ENCODE measurements at places on chromosomes 1 and 21. TPM values are rescaled to one million over a fixed set of nuclear protein-coding genes. Genes with fewer than 3 reads are reported as not detected.

DNA sequence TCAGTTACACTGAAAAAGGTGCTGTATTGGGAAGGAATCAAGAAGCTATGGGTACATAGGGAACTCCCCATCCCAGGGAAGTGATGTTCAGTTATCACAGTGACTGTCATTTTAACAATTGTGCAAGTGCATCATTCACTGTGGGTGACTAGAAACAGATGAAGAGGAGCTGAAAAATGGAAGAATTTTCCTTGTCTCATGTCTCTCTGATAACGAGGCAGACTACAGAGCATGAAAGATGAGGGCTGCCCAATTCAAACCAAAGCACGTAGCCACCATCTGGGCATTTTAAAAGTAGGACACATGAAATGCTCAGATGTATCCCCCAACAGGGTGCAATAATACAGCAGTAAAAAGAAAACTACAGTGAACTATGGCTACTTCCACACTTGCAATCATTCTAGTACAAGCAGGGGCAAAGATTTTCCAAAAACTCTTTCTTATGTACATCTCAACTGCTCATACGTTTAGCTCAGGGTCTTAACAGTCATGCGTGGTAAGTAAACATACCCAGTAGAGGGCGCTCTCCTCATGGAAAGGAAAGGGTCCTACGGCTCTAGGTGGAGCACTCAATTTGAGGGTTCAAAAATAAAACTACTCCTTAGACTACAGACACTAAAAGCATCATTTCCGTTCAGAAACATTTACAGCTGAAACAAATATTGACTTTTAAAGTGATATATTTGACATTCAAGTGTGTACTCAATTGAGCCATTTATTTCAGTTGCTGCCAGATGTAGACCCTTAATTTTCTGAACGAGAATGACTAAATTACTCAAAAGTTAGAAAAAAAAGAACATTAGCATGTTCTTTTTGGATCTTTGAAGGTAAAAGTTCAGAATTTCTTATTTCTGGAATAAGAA, 143.2 kb downstream of the KCTD3 start:
- DNase-seq: peak; percentile 68

- DNase-seq: peak; percentile 91
Measured at GRCh38 chr21:36783612-36784374, 84.9 kb downstream of the SIM2 start.

GRCh38 chr1:183443466-183443865, 25.3 kb upstream of the NMNAT2 start:
- no peak for DNase-seq

GRCh38 chr1:237032029-237032428, 10.0 kb upstream of the RYR2 start:
- DNase-seq: no peak

DNA sequence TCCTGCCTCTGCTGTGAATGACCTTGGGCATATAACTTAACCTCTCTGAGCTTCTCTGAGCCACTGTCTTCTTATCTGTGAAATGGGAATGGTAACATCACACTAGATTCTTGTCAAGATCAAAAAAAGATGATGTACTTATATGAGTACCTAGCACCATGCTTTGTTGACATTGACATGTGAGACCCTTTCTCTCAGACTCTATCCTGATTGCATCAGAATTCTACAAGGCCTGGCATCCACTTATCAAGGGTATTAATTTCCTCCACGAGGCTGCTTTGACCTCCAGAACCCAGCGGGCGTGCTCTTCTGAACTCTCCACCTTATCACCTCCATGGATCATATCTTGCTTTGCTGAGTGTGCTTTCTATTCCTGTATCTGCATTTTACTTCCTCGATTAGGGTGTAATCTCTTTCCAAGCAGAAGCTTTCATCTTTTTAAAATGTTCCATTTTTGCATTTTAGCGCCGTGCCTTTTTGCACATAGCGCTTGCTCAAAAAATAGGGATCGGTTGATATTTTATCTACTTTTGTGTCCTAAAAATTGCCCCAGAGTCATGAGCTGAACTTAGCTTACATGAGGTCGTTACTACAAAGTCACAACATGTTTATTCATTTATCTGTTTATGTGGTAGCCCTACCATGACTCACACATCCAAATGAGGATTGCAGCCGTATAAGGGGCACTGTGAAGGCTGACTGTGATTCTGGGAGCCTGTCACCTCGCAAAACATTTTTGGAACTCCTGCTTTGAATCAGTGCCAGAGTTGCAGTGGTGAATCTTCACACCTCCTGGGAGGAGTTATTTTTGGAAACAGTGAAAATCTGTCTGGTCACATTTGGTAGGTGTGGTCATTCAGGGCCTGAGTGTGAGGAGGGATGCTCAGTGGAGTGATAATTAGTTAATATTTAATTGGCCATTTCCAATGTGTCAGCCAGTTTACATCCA, 63.2 kb downstream of the IER5 start:
- peak; percentile 77 for DNase-seq

DNA sequence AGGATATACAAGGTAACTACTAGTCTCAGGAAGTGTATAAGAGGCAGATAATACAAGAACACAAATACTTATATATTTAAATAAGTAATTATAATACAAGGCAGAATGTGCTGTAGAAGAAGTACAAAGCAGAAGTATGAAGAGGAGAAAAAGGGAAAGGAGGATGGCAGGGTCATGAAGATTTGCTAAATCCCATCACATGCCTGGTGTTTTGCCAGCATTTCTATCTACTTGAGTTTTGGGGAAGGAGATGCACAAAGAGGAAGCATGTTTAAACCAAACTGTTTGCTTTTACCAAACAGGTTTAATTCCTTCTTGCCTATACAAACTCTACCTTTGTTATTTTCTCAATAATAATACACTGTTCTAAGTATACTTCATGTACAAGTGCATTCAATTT, 60.9 kb upstream of the PODN start:
- no peak for DNase-seq

GRCh38 chr1:62978741-62979140, 194.8 kb downstream of the ATG4C start:
- no peak for DNase-seq

GRCh38 chr1:234962340-234962989, 166.2 kb downstream of the TOMM20 start:
- DNase-seq: peak; percentile 99

- no peak for DNase-seq
Measured at GRCh38 chr1:213779228-213779627, 208.5 kb upstream of the PROX1 start.

DNA sequence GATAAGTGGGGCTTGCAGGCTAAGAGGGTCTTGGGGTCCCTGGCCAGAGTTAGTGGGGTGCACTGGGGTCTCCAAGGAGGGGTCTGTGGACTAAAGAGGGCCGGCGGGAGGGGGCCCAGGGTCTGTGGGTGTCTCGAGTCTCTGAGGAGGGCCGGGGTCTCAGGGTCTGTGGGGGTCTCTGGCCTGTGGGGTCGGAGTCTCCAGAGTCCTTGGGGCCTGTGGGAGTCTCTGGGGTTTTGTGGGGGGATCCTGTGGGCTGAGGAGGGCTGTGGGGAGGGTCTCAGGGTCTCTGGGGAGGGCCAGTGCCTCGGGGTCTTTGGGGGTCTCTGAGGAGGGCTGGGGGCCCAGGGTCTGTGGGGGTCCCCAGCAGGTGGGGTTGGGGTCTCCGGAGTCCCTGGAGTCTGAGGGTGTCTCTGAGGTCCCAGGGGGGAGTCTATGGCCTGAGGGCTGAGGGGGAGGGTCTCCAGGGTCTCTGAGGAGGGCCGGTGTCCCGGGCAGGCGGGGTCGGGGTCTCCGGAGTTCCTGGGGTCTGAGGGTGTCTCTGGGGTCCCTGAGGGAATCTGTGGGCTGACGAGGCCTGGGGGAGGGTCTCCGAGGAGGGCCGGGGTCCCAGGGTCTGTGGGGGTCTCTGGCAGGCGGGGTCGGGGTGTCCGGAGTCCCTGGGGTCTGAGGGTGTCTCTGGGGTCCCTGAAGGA, 628 bp upstream of the PLEKHM2 start:
- no peak for DNase-seq

DNA sequence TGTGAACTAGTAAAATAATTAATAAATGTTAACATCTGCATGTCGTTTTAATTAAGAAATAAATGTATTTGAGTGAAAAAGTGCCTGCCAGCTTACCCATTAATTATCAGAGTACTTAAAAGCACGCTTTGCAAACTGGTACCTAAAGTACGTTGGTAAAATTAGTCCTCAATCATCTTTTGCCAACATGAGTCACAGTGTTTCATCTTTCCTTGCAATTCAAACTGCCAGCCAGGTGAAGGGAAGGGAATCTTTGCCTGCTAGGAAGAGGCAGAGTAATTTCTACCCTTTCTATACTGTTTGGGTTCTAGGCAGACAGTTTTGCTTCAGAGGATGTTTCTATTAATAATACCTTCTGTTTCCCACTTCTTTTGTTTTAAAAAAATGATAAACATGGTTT, 57.2 kb upstream of the CNIH3 start:
- no peak for DNase-seq

- no peak for DNase-seq
Measured at GRCh38 chr1:246181241-246181640, 325.8 kb downstream of the SMYD3 start.

DNA sequence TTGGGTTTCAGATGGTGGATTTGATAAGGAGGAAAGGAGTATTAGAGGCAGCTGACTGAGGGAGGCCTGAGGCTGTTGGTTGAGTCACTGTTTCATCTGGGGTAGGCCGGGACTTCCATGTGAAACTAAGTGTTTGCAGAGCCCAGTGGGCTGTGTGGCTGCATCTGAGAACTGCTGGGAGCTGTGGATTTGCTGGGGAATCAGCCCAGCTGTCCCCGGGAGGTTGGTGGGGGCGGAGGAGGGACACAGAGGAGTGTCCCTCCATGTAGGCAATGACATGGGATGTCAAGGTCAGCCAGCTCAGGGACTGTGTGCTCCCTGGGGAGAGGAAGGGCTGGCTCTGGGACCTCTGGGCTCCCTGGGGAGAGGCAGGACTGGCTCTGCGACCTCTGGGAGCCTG, 36.4 kb downstream of the SLC2A7 start:
- no peak for DNase-seq

GRCh38 chr1:244159646-244160045, 108.6 kb downstream of the ZBTB18 start:
- no peak for DNase-seq

- DNase-seq: no peak
Measured at GRCh38 chr1:226730071-226730470, 9.0 kb downstream of the ITPKB start.

DNA sequence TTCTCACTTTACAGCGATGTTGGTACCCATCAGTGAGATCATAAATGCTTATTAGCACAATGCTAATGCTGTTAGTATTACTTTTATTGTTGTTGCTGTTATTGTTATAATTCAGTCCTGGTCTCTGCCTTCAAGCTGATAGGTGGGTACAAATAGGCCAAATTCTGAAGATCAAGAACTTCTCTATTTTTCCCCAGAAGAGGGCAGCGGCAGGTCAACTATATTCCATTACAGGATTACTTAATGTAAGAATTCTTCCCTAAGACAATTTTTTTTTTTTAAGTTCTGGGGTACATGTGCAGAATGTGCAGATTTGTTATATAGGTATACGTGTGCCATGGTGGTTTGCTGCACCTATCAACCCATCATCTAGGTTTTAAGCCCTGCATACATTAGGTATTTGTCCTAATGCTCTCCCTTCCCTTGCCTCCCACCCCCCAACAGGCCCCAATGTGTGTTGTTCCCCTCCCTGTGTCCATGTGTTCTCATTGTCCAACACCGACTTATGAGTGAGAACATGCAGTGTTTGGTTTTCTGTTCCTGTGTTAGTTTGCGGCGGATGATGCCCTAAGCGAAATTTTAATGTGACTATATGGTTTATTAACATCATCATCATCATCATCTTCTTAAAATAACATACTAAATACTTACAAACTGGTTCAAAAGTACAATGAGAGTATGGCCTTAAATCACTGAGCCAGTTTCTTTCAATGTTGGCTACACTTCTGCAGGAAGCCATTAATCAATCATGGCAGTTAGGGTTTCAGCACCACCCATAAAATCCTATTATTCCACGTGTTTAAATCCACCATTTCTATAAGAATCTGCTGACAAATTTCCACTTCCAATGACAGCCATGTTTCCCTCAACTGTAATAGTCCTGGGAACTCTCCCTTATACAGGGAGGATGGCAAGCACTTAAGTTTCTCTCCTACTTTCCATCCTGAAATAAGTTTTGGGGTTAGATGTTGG, 19.2 kb downstream of the SLC19A2 start:
- peak; percentile 42 for DNase-seq

DNA sequence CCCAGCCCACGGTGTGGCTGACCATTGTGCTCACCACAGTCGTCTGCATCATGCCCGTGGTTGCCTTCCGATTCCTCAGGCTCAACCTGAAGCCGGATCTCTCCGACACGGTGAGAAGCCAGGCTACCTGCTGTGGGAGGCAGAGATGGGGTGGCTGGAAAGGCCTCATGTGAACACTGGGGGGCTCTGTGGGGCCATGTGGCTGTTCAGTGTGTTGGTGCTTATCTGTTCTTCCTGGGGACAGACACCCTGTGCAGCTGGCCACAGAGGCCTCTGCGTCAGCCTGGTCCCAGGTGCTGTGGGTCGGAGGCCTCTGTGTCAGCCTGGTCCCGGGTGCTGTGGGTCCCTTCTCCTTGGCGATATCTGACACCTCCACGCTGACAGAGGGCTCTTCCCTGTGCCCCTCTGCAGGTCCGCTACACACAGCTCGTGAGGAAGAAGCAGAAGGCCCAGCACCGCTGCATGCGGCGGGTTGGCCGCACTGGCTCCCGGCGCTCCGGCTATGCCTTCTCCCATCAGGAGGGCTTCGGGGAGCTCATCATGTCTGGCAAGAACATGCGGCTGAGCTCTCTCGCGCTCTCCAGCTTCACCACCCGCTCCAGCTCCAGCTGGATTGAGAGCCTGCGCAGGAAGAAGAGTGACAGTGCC, 23.2 kb downstream of the ATP8B2 start:
- no peak for DNase-seq

GRCh38 chr1:161342177-161342576, 25.5 kb downstream of the CFAP126 start:
- no peak for DNase-seq

DNA sequence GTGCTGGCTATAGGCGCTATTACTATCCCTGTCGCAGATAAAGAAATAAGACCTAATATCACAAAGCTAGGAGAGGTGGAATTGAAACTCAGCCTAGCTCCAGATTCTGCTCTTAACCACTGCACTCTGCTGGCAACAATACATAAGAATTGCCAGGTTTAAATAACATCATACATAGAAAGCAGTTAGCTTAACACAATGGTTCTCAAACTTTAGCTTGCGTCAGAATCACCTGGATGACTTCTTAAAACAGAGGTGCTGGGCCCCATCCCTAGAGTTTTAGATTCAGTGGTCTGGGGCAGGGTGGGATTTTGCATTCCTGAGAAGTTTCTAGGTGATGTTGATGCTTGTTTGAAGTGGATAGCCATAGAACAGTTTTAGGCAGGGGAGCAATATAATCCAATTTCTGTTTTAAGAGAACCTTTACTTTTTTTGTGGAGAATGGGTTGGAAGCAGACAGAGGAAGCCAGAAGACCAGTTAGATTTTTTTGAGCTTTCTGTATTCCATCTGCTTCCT, 1.1 kb upstream of the POMGNT1 start:
- no peak for DNase-seq

GRCh38 chr1:31752952-31753475, 11.1 kb downstream of the ADGRB2 start:
- DNase-seq: peak; percentile 16

GRCh38 chr1:81097860-81098259, 702.9 kb upstream of the ADGRL2 start:
- no peak for DNase-seq

IL23R gene
- not detected for total RNA-seq

PRKCZ gene
- 0.71 TPM for total RNA-seq

HSF2BP gene
- 2.6 TPM for total RNA-seq

CFAP126 gene
- not detected for total RNA-seq

GCSAML gene
- total RNA-seq: not detected

CELA3A gene
- total RNA-seq: not detected

UBE2U gene
- total RNA-seq: not detected

LRRN2 gene
- not detected for total RNA-seq

LCE2A gene
- not detected for total RNA-seq

PKP1 gene
- total RNA-seq: not detected

All from LHCN-M2 (cell line).